NCI-H1105 treated with DMSO at 0.1 percent for 48 hours (cell line): ENCODE measurements at places on chromosomes 7 and 10.

DNA sequence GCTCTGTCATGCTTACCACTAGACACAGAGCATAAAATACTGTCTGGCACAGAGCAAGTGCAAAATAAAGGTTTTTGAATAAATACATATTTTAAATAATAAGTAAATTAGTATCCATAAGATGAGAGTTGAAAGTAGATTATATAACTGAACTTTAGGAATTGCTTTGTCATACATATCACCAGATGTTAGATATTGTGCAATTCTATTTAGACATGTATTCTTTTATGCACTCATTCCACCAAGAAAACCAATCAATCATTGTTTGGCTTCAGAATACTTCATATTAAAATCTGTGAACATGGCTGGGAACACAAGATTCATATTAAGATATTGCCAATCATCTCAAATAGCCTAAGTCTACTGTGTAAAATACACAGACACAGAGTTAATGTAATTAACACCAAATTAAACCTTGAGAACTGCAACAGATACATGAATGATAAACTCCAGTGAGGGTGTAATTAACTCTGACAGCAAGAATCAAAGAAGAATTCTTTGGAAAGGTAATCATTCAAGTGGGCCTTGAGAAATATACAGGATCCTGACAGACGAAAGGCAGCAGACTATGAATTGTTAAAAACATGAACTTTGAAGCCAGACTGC lies 201.0 kb upstream of the PTN start:
- DNase-seq, result no peak

DNA sequence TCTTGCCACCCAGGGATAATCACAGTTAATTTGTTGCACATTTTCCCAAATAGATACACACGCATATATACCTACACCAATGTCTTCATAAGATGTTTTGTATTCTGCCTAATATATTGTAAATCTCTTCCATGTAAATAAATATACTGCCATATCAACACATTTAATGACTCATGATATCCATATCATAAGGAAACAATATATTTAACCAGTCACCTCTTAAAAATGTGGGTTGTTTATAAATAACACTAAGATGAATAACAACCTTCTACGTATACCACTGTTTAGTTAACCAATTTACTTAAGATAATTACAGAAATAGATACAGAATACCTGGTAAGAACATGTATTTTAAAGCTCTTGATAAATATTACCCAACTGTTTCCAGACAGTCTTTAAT lies 38.2 kb downstream of the ELAPOR2 start:
- DNase-seq, result no peak

DNA sequence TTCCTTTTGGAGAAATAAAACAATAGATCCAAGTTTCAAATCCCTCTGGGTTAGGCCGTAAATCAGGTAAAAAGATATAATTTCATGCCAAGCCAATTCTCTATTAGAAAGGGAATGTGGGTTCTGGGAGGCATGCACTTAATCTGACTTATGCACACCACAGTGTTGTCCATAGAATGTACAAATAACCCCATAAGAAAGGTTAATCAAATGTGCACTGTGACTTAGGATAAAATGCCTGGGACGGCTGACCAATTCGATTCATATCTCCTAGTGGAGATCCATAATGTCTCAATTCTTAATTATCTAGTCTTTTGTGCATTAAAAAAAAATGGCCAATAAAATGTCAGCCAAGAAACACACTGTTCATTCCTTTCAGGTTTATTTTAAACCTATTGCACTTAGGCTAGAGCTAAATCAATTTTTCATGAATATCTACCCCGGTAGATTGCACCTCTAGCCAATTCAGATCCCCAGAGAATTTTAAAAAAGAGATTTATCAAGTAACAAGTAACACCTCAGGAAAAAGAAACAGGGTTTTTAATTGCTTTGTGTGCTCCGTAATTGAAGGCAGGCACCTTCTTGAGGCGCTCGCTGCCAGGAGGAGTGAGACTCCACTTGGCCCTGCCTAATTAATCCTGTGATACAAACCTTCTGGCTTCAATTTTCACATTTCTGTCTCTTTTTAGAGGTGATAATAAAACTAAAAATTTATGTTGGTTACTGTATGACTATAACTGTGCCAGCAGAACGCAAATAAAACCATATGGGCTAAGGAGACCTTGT lies 265.1 kb downstream of the ETV1 start:
- no peak for DNase-seq

DNA sequence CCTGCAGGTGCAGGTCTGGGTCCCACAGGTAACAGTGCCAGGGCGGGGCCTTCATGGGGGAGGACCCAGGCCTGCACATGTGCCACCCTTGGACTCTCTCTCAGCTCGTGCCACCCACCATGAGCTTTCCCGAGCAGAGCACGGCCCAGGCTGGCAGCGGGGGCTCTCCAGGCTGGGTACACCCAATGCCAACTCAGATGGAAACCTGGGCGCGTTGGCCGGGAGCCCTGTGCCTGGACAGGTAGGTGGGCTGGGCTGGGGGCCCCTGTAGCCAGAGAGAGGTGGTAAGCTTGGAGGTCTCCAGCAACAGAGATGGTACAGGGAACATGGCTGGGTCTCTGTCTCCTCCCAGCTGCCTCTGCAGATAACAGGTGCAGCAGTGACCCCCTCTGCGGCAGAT lies 69.9 kb upstream of the ADARB2 start:
- no peak for DNase-seq

DNA sequence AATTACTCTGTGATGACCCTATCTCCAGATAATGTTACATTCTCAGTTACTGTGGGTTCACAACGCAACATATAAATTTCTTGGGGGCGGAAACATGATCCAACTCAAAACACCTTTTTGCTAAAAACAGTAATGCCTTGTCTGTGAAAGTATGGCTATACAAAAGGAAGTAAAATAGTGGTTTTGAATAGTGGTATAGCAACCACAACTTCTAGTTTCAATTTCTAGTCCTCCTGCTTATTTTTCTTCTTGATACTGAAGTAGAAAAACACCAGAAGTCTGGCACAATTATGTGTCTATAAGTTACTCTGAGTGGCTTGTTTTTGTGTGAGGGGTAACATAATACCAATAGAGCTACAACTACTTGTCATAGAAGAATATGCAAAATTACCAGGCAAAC lies 21.5 kb upstream of the ZNF800 start:
- DNase-seq, result no peak

DNA sequence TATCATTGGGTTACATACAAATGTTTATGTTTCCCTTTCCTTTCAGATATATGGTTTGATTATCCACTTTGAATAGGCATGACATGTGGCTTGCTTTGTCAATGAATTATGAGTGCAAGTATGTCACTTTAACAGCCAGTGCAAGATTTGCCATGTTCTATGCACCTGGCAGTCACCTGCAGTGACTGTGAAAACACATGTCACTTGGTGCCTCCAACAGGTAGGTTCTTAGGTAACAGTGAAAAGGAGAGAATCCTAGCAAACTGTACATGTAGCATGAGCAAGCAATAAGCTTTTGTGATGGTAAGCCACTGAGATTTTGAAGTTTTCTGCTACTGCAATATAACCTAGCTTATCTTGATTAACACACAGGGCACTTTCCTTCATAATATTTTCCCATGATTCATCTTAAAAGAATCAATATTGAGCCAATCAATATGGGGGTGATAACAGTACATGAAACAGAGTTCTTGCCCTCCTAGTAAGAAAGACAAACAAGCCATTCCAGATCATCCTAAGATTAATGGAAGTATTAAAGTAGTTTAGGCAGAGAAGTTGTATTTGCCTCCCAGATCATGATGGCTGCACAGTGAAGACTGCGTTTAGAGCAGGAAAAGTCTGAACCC lies 7.9 kb upstream of the RALA start:
- no peak for DNase-seq

DNA sequence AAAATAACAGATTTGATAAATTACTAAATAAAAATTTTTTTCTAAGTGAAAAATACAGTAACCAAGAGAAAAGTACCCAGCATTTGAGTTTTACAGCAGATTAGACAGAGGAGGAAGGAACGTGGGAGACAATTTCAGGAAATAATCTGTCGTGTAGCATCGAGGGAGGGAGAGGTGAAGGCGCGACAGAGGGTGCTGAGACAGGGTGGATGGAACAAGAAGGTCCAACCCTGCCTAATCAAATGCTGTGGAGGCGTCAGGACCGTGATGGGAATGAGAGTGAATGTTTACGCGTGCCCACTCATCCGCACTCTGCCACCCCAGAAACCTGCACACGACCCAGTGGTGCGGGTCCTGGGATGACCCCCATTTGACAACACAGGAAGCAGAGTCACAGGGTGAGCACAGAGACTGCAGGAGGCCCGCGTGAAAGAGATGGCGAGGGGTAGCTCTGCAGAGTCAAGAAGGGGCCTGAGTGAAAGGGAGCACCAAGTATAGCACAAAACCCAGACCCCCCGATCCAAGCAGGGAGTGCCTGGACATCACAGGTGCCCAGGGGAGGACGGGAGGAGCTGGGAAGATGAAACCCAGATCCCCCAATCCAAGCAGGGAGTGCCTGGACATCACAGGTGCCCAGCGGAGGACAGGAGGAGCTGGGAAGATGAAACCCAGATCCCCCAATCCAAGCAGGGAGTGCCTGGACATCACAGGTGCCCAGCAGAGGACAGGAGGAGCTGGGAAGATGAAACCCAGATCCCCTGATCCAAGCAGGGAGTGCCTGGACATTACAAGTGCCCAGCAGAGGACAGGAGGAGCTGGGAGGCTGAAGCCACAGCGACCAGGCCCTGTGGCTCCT lies 558.9 kb downstream of the DNAJB6 start:
- no peak for DNase-seq

GRCh38 chr10:119310806-119311205 lies 103.4 kb downstream of the GRK5 start:
- DNase-seq, result no peak

GRCh38 chr10:126108693-126109092 lies 212.3 kb downstream of the FANK1 start:
- no peak for DNase-seq

- DNase-seq, result no peak
Observed at GRCh38 chr7:139950881-139951525, 111.7 kb downstream of the PARP12 start.

DNA sequence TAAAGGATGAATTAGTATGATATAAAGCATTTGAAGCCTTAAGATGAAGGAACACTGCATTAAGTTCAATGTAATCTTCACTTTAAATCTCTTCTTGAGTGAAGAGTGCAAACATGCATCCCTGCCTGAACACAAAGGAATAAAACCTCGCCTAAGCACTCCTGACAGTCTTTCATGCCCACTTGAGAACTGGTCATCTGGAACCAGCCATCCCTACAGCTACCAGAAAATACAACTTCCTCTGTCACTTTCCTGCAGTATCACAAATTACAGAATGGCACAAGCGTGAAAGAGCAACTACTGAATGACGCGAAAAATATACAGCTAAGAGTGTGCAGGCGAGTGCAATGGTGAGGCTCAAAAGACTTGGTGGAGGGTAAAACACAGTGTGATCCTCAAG lies 1079.9 kb downstream of the CNTNAP2 start:
- DNase-seq, result peak; percentile 68

DNA sequence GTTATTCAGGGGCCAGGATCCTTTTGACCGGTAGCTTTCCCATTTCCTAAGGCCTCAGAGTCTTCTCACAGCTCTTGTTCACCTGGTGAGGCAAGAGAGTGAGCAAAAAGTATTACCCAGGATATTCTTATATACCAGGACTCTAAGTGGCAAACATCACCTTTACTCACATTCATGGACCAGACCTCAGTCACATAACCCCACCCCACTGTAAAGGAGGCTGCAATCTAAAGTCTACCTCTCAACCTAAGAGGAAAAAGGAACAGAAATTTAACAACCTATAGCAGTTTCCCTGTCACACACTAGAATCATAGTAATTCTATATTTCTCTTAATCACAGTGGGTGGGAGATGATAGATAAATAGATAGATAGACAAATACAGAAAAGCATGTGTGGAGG lies 176.0 kb upstream of the PTPRZ1 start:
- DNase-seq, result no peak

DNA sequence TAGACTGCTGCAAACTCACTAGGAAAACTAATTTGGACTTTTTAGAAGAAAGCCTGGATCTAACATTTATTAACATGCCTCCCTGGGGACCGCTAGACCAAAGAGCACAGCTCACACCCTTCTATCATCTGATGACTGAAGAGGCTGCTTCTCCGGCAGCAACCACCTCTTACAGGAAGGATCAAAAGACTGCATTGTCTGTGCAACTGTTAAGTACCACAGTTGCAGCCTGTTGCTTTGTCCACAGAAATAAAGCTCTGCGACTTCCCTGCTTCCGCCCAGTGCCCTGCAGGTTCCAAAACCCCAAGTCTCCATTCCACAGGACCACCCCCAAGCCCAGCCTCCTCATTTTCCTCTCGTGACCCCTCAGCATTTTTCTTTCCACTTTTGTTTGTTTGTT lies 14.0 kb upstream of the PODXL start:
- DNase-seq, result no peak

DNA sequence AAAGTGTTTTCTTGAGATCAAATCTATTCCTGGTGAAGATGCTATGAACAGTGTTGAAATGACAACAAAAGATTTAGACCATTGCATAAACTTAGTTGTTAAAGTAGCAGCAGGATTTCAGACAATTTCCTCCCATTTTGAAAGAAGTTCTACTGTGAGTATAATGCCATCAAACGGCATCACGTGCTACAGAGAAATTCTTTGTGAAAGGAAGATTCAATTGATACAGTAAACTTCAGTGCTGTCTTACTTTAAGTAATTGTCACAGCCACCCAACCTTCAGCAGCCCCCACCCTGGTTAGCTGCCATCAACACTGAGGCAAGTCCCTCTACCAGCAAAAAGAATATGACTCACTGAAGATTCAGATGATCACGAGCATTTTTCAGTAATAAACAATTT lies 115.2 kb downstream of the TES start:
- no peak for DNase-seq

DNA sequence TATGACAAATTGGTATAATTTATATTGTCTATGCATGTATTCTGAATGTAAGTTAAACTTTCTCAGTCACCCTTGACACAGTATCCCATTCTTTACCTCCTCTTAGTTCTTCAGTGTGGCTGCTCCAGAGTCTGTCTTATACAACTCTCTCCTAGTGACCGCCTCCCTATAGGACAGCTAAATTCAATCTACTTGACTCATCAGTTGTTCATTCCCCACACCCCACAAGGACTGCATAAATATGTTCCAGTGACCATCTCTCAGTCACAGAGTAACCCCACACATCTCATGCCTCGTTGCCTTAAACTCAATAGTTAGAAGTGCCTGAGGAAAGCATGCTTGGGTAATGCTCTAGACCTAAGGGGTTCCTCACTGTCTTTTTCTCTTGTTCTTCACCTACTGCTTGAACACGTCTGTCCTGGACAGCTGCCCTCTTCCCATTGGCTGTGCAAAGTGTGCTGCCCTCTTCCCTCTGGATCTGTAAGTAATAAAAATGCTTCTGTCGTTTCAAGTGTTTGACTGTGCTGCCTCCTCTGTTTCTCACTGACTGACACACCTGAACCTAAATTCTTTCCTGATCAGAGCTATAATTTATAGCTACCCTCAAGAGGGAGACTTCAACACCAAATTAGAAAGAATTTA lies 494.6 kb upstream of the GRM3 start:
- no peak for DNase-seq

GRCh38 chr10:24349379-24350001 lies 140.6 kb downstream of the KIAA1217 start:
- no peak for DNase-seq
